ENCODE measurements at places on chromosomes 2 and 18.

GRCh38 chr2:109069331-109070194, 59.4 kb upstream of the SH3RF3 start:
- DNase-seq: no peak

DNA sequence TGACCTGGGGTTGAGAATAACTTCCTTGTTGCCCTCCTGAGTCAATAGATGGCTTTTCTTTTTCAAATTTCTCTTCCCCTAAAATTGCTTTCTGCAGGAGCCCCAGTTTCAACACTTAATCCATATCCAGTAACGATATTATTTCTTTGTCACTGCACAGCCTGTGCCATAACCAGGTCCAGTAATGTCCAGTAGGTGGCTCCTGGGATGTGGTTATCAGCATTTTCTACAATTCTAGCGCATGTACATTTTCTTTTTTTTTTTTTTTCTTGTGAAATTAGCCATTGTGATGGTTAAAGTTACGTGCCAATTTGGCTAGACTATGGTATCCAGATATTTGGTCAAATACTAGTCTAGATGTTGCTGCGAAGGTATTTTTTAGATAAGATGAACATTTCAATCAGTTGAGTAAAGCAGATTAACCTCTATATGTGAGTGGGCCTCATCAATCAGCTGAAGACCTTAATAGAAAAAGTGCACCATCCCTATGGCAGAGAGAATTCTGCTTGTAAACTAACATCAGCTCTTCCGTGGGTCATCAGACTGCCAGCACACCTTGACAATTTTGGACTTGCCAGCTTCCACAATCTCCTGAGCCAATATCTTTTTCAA, 72.9 kb upstream of the SCG2 start:
- DNase-seq: no peak

GRCh38 chr2:219281588-219281987, 2.4 kb downstream of the DNAJB2 start:
- DNase-seq: no peak

DNA sequence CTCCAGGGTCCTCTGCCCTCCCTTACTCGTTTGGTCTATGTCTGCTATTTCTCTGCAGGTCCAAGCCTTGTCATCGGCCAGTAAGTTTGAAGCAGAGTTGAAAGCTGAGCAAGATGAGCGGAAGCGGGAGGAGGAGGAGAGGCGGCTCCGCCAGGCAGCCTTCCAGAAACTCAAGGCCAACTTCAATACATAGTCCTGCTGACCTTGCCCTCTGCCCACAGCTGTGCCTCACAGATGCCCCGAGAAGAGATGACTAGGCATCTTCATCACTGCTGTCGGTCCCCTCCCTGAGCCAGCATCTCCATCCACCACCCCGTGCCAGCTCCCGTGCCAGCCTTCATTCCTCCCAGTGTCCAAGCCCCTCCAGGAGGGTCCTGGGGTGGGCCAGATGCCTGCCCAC, 15.6 kb upstream of the GIGYF2 start:
- DNase-seq: no peak

GRCh38 chr2:105439141-105439540, 40.3 kb upstream of the FHL2 start:
- no peak for DNase-seq

- DNase-seq: no peak
Measured at GRCh38 chr2:233940376-233941276, 23.5 kb downstream of the TRPM8 start.

- DNase-seq: no peak
Measured at GRCh38 chr18:46224181-46224775, 120.1 kb downstream of the HAUS1 start.

DNA sequence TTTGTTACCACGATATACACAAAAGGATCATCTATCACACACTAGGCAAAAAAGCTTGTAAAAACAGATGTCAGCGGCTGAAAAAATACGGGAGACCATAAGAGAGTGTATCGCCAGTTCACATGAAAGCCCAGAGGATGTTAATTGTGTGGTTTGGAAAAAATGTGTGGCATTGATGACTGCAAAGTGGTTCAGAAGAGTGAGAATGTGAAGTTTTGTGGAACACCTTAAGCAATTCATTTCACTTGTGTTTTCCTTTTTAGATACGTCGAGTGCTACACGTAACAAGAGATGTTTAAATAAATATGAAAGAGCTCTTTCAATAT, 61.7 kb upstream of the DAPL1 start:
- DNase-seq: no peak
